Stimulated activated CD8-positive, alpha-beta memory T cell treated with anti-CD3 and anti-CD28 coated beads, Interleukin-7, amount 100 ng/mL, for 48 hours (primary cell): ENCODE measurements at places on chromosomes 3 and 15.

GRCh38 chr3:15940641-15941040, 142.9 kb upstream of the ANKRD28 start:
- DNase-seq, result no peak

DNA sequence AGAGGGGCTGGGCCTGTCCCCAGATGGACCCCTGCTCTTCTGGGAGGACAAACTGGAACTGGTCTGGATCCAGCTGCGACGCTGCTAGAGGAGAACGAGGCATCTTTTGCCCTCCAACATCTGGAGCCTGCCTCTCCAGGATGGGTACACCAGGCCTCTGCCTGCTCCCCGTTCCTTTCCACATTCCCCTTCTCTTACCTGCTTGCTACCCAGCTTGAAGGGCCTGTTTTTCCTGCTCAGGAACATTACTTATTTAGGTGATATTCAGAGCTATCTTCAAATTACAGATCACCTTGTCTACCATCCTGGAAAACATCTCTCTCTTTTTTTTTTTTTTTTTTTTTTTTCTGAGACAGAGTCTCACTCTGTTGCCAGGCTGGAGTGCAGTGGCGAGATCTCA, 64.0 kb downstream of the CHRD start:
- no peak for DNase-seq

GRCh38 chr3:152315623-152316022, 46.9 kb downstream of the MBNL1 start:
- no peak for DNase-seq

- no peak for DNase-seq
Observed at GRCh38 chr3:181030948-181031347, 41.4 kb upstream of the DNAJC19 start.

DNA sequence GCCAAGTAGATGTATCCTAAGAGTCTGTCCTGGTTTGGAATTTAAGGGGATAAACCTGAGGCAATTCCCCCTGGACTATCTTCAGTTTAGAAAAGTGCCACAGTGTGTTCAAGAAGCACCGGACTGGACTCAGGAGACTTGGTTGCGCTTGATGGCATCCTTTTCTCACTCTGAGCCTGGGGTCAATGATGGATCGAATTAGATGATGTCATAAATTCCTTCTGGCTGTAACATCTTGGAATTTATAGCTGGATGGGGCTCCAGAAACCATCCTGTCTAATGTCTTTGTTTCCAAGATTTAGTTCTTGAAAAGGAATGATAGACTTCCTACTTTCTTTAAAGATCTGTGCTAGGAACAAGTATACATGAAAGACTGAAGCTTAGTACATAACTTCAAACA, 280.6 kb downstream of the LPP start:
- DNase-seq, result no peak

DNA sequence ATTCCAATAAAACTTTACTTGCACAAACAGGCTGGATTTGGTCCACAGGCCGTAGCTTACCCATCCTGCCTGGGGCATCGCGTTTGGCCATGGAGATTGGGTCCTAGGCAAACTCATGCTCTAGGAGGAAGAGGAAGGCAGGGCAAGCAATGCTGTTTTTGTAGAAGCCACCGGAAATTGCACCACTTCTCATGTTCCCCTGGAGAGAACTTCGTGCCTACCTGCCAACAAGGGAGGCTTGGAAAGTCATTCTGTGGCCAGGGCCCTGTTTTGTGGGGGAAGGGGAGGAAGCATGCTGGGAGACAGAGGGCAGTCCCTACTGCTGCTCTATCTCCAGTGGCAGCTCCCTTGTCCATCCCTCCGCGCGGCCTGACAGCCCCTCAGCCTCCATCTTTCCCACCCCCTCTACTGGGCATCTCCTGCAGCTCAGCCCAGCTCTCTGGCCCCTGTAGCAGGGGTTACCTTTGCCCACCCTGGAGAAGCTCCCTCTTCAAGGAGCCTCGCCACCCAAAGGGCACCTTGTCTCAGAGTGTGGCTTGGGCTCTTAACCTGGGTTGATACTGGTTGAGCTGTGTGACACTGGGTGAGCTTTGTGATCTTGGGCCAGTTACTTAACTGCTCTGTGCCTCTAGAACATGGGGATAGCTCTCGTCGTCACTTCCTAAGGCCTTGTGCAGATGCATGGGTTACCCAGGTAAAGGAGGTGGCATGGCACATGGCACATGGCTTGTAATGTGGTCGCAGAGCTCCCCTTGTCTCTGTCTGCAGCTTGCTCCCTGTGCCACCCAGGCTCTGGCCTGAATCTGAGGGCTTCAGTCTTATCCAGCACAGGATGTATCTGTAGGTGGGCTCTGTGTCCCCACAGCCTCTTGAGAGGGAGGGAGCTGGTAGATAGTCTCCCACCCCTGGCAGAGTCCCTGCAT, 6.1 kb downstream of the ABTB1 start:
- no peak for DNase-seq

DNA sequence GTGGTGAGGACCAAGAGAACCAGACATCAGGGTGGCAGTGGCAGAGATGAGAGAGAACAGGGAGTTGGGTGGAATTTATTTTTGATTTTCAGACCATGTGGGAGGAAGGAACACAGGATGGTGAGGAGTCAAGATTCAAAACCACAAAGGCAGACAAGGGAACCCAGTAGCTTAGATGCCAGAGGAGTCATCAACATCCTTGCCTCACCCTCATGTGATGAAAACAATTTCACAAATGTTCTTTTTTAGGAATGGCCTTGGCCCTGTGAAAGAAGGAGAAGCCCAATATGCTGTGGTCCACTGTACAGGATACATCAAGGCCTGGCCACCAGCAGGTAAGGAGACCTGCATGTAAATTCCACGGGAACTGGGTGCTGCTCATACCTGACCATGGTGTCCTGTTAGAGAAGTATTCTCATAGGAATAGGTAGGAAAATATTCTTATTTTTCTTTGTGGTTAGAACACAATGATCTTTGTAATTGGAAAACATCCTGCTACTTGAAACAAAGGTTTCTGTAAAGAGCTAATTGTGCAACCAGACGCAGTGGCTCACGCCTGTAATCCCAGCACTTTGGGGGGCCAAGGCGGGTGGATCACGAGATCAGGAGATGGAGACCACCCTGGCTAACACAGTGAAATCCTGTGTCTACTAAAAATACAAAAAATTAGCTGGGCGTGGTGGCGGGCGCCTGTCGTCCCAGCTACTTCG, 110.0 kb downstream of the ARNT2 start:
- DNase-seq, result no peak

DNA sequence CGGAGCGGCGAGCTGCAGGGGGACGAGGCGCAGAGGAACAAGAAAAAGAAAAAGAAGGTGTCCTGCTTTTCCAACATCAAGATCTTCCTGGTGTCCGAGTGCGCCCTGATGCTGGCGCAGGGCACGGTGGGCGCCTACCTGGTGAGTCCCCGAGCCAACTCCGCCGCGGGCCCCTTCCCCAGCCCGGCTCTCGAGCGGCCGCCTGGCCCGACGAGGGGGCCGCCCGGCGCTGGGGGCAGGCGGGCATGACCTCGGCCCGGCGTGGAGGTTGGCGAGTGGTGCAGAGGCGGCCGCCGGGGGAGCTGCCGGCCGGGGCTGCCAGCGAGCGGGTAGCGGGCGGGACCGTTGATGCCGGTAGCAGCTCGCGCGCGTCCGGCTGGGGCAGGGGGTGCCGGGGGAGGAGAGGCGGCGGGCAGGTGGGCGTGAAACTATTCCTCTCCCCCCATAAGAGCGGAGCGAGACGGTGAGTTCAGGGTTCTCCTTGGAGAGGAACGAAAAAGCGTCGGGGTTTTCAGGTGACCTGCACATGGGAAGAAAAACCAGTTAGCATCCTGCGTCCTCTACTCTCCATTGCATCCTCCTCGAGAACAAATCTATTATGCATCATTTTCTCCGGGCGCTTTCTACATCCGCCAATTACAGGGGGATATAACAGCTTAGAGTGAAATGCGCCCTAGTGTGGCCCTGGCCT, 585 bp downstream of the SLCO3A1 start:
- no peak for DNase-seq

DNA sequence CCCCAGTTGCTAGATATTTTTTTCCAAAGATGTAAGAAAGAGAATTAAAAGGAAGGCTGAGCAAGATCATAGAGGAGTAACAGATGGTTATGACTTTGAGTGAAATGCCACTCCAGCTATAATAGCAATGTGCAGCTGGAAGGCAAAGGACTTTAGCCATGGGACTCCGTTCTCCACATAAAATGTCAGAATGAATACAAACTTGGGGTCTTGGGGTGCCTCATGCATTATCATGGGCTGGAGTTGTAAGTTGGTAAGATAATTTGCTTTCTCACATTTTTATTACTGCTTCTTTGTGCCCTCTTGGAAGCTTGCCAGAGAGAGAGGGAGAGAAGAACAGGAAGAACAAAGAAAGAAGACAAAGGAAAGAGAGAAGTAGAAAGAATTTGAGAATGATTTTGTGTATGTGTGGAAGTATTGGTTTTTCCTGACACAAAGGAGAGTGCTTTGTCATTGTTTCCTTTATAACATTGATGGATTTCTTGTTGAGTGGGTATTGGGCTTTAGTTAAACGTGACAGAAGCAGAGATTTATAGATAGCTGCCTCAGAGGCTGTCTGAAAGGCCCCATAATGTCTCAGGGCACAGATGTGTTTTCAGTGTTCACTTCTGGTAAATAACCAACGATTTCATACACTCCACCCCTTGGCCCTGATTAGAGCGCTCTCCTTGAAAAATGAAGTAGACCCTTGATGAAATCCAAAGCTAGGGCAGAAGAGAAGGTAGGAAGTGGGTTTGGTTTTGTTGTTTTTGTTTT, 715.3 kb downstream of the NR2F2 start:
- DNase-seq, result no peak

DNA sequence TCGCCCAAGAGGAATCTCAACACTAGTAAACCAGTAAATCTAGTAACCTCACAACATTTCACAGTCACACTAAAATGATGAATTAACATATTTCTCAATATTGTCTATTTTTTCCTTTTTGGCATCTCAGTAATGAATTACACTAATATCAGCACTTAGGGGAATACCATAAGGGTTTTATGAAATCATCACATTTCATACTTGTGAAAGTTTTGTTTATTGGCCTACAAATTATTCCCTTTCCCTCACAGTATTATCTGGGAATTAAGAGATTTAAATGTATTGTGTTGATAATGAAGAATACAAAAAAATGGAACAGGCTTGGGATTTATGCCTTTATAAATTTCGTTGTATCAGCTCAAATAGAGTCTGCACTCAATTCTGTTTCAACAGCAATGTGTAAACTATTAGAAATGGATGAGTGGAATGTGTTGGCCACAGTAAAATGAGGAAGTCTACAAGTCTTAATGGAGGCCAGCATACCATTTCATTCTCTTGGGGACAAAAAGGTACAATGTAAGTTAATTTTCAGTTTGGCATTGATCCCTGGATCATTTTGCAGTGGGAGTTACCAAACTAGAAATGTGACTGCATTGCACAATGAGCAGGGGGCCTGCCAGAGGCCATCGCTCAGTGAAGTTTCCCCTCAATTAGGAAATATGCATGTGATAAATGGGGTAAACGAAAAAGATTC, 195.4 kb downstream of the FMN1 start:
- DNase-seq, result no peak

DNA sequence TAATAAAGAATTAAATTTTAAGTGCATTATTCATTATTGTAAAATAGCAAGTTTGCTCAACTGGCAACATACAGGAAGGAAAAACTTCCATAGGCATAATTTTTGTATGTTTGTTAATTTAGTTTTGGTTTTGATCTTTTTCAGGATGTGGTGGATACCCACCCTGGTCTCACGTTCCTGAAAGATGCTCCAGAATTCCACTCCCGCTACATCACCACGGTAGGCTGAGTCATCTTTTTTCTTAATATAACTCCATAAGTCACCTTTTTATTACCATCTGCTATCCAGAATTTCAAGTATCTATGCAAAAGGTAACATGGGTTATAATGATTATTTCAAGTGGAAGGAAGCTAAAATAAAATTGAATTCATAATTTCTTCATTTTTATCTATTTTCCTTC, 104.8 kb downstream of the PPP2R3A start:
- DNase-seq, result no peak

GRCh38 chr3:132550579-132551305, 46.3 kb upstream of the ACKR4 start:
- no peak for DNase-seq

GRCh38 chr15:69816522-69816921, 281.2 kb downstream of the TLE3 start:
- no peak for DNase-seq

GRCh38 chr15:34802371-34802770, 7.0 kb upstream of the ACTC1 start:
- no peak for DNase-seq

- DNase-seq, result no peak
Observed at GRCh38 chr15:92393980-92394308, 263 bp downstream of the ST8SIA2 start.
